ENCODE measurements at places on chromosomes 6 and 20.

- DNase-seq, result no peak
Observed at GRCh38 chr6:154579046-154579445, 68.6 kb upstream of the CNKSR3 start.

DNA sequence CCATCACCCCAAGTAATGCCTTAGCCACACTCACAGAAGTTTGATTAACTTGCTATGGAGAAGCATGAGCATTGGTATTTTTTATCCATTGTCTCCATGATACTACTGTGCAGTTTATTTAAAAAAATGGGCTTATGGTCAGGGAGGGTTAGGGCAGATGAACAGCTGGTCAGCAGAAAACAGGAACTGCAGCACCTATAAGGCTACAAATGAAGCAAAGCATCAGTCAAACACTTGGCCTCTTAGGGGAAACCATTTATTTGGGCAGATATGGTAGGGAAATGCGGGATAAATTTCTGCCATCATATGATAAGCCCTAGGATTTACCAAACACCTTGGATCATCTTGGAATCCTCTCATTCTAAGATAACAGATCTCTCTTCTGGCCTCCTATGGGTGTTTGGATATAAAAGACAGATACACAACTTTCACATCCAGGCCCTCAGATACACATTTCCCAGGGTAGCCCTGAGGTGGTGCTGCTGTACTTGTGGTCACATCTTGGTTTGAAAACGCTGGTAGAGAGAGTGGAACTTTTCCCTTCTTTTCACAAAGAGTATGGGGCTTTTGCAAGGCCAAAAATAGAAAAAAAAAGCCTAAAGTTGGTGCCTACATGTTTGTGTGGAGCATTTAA lies 42.8 kb upstream of the AHI1 start:
- no peak for DNase-seq

DNA sequence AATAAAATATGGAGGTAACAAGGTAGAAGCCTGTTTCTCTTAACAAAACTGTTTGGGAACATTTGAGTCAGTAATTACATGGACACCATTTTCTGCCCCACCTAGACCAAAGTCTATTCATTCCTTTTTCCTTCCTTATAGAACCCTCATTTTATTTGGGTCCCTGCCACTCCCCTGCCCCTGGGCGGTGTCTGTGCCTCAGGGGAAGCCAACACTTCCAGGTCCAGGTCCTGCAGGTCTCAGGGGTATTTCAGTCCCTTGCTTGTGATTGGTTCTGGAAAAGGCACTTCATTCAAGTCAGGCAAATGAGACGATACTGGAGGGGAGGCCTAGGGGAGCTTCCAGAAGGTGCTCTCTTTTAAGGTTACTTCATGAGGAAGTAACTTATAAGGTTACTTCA lies 42.3 kb downstream of the SLC35D3 start:
- DNase-seq, result no peak

DNA sequence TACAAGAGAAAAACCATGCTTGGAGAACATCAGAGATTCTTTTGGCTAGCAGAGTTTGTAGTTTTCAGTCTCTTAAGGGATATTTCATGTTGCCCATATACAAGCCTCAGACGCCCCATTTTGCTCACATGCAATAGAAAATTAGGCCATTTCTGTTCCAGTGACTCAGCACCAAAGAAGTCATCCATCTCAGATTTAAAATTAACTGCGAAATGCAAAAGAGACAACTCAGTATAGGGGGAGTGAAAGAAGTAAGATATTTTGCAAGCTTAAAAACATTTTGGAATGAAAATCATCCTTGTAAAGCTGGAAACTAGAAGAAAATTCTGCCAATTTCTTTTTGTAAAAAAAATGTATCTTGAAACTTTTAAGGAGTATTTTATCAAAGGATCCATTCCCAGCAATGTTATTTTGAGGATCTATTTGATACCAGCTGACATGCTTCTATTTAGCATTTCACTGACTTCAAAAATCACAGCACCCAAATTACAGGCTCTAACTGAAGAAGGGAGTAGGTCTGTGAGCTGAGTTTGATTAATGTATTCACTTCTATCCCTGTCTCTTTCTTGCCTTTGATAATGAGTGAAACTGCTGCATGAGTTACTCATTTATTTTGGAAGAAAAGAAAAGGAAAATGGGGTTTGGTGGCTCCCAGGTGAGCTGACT lies 223.7 kb upstream of the SULF2 start:
- no peak for DNase-seq

DNA sequence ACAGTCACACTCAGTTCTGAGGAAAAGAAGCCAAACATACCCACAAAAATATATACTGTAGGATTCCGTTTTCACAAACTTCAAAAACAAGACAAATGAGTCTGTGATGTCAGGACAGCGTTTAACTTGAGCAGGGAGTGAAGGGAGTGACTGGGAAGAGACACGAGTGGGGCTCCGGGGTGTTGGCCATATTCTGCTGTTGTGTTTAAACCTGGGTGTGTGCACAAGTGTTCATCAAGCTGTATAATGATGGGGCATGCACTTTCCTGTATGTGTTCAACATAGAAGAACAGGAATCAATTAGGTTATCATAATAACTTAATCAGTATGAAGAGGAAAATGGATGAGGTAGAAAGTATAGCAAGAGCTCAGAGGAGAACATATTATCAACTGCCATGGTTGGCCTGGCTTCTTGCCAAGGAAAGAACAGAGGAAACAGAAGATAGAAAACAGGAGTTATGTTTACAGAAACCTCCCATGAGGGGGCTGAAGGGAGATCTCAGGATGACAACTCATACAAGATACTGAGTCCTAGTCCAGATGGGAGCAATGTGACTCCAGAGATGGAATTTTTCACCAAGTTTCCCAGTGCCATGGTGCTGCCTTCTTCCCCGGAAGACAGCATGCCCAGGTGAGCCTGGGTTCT lies 15.1 kb upstream of the AFDN start:
- no peak for DNase-seq

DNA sequence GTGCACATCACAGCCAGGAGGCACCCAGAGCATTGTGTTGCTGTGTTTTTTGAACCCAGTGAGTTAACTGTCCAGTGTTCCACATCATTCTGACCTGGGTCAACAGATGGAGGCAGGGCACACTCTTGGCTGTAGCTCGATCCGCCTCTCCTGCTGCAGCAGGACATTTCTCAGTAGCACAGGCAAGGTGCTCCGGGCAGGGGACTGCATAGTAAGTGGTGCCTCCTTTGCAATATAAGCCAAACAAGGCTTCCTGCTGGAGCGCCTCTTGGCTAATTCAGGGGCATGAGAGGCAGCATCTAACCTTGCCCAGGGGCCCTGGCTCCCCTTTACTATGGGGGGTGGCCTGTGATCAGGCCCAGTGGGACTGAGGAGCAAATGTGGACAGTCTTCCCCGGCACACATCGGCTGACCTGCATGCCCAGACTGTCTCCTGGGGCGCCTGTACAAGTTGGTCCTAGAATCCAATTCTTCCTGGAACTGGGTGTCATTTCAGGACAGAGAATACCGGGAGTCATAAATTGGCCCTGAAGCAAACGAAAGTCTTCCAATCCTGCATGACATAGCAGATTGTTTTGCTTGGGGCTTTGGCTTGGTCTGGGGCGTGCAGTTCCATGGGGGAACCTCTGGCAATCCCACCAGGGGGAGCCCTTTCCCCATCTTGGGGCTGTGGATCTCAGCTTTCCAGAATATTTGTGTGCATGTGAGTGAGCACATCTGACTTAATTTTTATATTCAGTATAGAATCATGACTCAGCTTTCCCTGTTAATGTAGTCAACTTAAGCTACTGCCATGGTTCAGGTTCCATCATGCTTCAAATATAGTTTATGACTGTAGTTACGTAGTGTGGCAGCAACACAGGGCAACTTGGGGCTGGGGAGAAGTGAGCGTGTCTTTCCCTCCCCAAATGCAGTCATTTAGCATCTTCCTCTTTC lies 56.0 kb upstream of the DDR1 start:
- peak; percentile 76 for DNase-seq

GRCh38 chr6:150987371-150987828 lies 121.9 kb downstream of the MTHFD1L start:
- no peak for DNase-seq

DNA sequence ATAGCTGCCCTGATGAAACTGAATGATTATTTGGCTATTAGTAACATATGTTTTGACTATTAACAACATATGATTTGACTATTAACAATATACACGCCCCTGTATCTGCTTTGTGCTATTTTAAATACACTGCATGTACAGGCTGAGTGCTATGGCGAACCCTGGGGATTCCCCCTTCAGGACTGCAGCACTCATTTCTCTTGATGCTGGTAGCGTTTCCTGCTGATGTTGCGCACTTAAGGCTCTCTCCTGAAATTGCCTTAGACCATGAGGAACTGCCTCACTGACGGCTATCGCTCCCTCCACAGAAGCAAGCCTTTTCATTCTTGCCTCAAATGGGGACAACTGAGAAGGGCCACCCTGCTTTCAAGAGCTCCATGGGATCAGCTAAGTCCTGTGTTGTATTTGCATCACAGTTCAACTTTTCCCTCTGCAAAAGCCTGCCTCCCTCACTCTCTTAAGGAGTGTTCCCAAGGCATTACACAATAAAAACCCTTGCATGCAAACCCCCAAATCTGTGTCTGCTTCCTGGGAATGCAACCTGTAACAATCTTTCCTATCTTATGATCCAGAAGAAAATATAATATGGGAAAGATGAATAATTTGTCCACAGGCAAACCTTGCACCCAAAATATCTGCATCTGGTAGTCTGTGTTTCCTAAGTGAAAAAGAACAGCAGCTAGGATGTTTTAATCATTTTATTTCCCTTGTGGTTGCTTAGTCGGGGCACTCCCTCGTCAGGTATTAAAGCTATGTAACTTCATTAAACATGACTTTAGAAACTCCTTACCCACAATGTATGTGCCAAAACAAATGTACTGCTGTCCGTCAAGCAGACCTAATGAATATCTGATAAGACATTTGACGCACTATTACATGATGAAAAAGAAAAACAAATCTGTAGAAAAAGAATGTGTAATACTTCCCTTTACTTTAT lies 456.4 kb downstream of the COL12A1 start:
- DNase-seq, result no peak

- no peak for DNase-seq
Observed at GRCh38 chr20:10179574-10180298, 38.9 kb upstream of the SNAP25 start.

DNA sequence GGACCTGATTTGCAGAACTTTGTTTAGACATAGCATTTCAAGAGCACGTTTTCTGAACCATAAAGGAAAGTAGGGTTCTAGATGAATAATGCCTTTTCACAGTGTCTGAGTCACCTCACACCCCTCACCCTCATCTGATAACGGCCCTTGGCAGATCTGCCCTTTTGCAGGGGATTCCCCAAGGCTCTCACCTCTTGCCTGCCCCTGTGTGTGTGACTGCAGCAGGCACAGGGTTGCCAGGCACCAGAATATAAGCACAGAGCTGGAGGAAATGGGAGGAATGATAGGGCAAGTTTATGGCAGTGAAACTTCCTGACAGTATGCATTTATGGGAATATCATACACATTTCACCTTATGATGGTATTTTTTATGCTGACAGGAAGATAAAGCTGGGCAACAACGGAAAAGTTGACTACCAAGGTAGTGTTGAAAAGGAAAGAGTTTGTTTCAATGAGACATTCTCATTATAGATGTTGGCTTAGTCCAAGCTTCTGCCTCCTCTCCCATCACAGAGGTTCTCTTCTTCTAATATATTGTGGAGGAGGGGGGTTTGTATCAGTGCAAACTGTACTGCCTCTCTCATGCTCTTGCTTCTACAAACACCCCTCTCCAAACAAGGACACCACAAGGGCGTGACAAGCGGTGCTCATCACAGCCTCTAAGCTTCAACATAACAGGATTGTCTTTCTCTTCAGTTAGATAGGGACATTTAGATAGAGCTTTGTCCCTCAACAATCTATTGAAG lies 101.5 kb upstream of the BACH2 start:
- DNase-seq, result no peak

DNA sequence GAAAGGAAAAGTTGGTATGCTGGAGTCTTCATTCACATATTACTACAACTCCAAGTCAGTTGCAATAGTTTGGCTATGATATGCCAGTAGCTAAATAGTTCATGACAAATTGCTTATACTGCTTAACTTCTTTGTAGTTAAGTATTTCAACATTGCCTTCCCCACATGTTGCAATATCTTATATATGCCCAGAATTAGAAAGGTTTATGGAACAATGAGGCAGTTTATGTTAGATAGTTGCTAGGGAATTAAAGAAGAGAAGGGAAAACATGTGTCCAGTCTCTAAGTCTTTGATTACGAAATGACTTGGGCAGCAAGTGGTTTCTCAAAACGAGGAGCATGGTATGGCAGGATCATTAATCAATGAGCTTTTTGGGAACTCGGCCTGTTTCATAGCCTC lies 145.8 kb downstream of the PLCB4 start:
- DNase-seq, result no peak

- no peak for DNase-seq
Observed at GRCh38 chr6:92196325-92196724, 1223.0 kb downstream of the EPHA7 start.

DNA sequence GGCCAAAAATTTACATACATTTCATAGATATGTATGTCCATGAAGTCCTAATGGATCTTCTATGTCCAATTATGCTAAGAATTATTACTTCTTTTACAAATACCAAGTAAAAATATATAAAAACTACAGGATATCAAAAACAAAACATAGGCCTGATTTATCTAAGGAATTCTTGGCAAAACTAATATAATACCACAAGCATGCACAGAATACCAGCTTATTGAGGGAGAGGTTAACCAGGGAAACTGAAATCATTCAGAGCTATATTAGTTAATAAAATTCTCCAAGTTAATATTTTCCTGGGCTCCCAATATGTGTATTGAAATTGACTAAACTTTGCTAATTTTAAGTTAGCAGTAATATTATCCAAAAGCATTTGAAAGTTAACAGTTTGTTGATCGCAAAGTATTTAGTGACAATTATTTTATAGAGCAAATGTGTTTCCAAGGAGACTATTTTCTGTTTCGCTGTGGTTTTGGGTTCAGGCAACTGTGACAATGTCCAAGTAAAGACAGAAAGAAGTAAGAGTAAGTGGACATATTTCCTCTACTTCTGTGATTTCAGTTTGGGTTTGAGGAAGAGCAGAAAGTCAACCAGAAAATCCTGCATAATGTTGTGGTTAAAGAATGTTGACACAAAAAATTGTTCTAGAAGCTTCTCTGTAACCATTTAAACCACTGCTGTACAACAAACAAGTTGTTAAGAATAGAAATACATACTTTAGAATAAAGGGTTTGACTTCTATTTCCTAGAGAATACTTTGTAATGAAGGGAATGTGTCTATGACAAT lies 167.4 kb downstream of the COL21A1 start:
- no peak for DNase-seq

GRCh38 chr6:144378437-144378836 lies 93.3 kb downstream of the UTRN start:
- DNase-seq, result no peak

DNA sequence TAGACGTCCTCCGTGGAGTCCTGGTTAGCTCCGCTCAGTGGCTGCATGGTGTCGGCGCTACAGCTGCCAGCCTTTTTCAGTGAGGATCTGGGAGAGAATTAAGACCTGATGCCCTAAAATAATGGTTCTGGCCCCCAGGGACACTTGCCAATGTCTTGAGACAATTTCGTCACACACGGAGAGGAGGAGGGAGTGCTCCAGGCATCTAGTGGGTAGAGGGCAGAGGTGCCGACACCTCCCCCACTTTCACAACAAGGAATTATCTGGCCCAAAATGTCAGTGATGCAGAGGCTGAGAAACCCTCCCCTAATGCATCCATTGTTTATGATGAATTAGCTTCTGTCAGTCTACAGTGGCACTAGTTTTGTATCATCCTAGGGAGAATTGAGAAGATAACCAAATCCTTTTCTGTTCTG lies 24.4 kb downstream of the TMEM181 start:
- DNase-seq, result no peak

- DNase-seq, result no peak
Observed at GRCh38 chr6:23388086-23388783, 737.8 kb upstream of the NRSN1 start.

- no peak for DNase-seq
Observed at GRCh38 chr6:149628875-149629510, 19.5 kb downstream of the KATNA1 start.
